ENCODE measurements at places on chromosomes 4 and X. TPM values are rescaled to one million over a fixed set of nuclear protein-coding genes. Genes with fewer than 3 reads are reported as not detected.
A peak's percentile ranks its signal among the peaks of the same experiment; 100 is the strongest.

DNAJB14 gene
- 63.3 TPM for polyA plus RNA-seq

ARMCX1 gene
- 1.0 TPM for polyA plus RNA-seq

KLB gene
- polyA plus RNA-seq: not detected

DOK7 gene
- polyA plus RNA-seq: not detected

CRMP1 gene
- 0.10 TPM for polyA plus RNA-seq

KANTR gene
- 1.6 TPM for polyA plus RNA-seq

PABPC1L2A gene
- not detected for polyA plus RNA-seq

CLCN5 gene
- polyA plus RNA-seq: 0.63 TPM

HERC3 gene
- 34.5 TPM for polyA plus RNA-seq

HTN3 gene
- polyA plus RNA-seq: not detected

CXCL1 gene
- not detected for polyA plus RNA-seq

EREG gene
- polyA plus RNA-seq: not detected

MYOZ2 gene
- not detected for polyA plus RNA-seq

- no peaks in the 10 kb centered on the region for H3K27me3 ChIP-seq
- no peak for DNase-seq
- H3K4me1 ChIP-seq: peaks cover 17% of the 10 kb centered on the region
- no peaks in the 10 kb centered on the region for H3K36me3 ChIP-seq
- no peak overlapping the region for H3K27ac ChIP-seq
Measured at GRCh38 chr4:2598511-2599303, 62.3 kb downstream of the FAM193A start.

DNA sequence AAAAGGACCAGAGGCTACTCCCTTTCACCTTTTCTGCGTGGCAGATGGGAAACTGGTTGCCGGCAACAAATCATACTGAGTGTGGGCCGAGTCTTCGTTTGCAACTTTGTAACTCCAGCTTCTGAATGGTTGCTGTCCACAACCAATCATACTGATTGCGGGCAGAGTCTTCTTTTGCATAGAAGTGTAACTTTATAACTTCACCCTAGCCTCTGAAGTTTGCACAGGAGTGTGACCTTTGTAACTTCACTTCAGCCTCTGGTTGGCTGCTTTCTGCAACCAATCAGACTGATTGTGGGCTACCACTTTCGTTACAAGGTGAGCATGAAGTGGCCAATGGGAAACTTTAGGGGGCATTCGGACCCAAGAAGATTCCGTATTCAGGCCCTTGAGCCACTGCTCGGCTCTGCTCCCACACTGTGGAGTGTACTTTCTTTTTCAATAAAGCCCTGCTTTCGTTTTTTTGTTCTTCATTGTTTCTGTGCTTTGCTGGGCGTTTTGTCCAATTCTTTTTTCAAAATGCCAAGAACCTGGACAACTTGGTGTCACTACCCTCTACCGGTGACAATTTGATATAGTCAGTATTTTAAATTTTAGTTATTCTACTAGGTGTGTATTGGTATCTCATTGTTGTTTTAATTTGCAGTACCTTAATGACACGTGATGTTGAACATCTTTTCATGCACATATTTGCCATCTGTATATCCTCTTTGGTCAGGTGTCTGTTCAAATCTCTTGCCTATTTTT is 9.0 kb upstream of the PAGE5 start:
- no peaks in the 10 kb centered on the region for H3K36me3 ChIP-seq
- DNase-seq: no peak
- no peaks in the 10 kb centered on the region for H3K27me3 ChIP-seq
- H3K4me1 ChIP-seq: no peaks in the 10 kb centered on the region

DNA sequence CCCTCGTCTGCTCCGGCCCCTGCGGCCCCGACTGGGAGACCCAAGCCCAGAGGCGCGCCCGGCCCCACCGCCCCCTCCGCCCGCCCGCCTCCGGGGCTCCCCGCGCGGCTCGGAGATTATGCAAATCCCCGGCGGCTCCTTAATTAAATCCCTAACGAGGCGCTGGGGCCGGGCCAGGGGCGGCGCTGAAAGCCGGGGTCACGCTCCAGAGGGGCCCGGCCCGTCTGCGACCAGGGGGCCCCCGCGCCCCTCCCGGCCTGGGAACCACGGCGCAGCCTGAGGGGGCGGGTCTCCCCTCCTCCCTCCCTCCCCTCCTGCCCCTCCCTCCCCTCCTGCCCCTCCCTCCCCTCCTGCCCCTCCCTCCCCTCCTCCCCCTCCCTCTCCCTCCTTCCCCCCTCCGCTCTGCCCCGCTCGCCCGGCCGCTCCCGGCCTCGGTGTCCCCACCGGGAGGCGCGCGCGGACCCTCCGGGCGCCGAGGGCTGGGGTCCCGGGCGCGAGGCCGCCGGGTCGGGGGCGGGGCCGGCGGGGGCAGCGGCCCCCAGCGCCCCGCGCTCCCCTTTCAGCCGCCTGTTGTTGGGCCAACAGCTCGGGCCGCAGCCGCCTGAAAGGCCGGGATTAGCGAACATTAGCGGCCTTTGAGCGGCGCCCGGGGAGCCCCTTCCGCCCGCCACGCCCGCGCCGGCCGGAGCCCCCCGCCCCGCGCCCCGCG is 25.9 kb upstream of the FGFR3 start:
- no peaks in the 10 kb centered on the region for H3K27me3 ChIP-seq
- no peaks in the 10 kb centered on the region for H3K36me3 ChIP-seq
- no peak for DNase-seq
- no peak overlapping the region for H3K27ac ChIP-seq
- no peaks in the 10 kb centered on the region for H3K4me1 ChIP-seq

- H3K36me3 ChIP-seq: no peaks in the 10 kb centered on the region
- H3K4me3 ChIP-seq: no peak overlapping the region
Measured at GRCh38 chr4:14254252-14254651, 626.7 kb upstream of the BOD1L1 start.

GRCh38 chr4:55345980-55346850 is at the start of gene SRD5A3:
Gene SRD5A3 (plus strand): TSS chr4:55346242. CDS start chr4:55346337, 95 bp downstream.
- H3K4me1 ChIP-seq: peaks cover 8% of the 10 kb centered on the region
- H3K36me3 ChIP-seq: no peaks in the 10 kb centered on the region
- peak within 1 kb of the TSS; percentile 74 for H3K4me3 ChIP-seq
- peak; percentile 76 for DNase-seq
- peak within 1 kb of the TSS; percentile 80 for H3K27ac ChIP-seq

- no peaks in the 10 kb centered on the region for H3K4me1 ChIP-seq
- no peak overlapping the region for H3K27ac ChIP-seq
- H3K27me3 ChIP-seq: no peaks in the 10 kb centered on the region
- H3K36me3 ChIP-seq: no peaks in the 10 kb centered on the region
- H3K4me3 ChIP-seq: no peak overlapping the region
Measured at GRCh38 chr4:99117876-99118693, 26.0 kb downstream of the ADH4 start.

DNA sequence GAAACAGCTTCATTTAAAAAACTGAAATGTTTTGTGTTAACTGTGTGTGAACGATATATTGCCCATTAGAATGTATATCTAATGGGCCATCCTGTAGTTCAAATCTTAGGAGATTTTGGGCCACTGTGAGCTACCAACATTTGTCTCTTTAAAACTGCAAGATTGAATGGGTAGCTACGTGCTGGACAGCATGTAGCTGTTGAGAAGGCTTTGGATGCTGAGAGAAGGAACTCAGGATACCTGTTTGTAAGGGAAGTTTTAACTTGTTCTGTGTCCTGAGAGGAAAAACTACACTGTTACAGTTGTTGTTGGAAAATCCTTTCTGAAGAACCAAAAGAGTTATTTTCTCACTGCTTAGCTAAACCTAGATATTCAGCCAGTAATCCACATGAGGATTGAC is 45.9 kb downstream of the PDLIM5 start:
- H3K4me1 ChIP-seq: no peaks in the 10 kb centered on the region
- no peaks in the 10 kb centered on the region for H3K27me3 ChIP-seq
- H3K27ac ChIP-seq: no peak overlapping the region
- DNase-seq: no peak

DNA sequence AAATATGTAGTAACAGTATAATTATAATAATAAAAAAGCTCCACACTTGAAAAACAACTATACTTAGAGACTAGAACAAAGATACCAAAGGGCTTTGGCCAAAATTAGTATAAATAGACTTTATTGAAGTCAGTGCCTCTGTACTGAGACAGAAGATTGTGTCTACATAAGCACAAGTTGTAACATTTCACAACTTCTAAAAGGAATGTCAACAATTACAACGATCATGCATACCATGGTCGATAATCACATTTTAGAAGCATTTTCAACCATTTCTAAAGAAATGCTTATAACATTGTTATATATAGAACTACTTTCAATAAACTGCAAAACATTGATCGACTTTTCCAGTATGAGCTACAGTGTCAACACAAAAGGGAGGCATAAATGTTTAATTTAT is 57.0 kb downstream of the DHX15 start:
- H3K4me1 ChIP-seq: no peaks in the 10 kb centered on the region
- H3K27ac ChIP-seq: no peak overlapping the region
- no peak overlapping the region for H3K4me3 ChIP-seq

- no peaks in the 10 kb centered on the region for H3K36me3 ChIP-seq
- no peaks in the 10 kb centered on the region for H3K27me3 ChIP-seq
- H3K4me1 ChIP-seq: no peaks in the 10 kb centered on the region
- H3K4me3 ChIP-seq: no peak overlapping the region
- no peak overlapping the region for H3K27ac ChIP-seq
- no peak for DNase-seq
Measured at GRCh38 chrX:40368611-40369061, 212.1 kb upstream of the ATP6AP2 start.

DNA sequence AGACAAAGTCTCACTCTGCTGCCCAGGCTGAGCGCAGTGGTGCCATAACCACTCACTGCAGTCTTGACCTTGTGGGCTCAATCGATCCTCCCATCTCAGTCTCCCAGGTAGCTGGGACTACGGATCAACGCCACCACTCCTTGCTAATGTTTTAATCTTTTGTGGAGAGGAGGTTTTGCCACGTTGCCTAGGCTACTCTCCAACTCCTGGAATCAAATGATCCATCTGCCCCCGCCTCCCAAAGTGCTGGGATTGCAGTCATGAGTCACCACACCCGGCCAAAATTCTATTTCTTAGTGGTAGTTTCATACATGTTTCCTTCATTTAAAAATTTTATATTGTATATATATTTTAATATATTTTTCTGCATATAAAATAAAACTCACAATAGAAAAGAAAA is 125.8 kb upstream of the CLNK start:
- no peaks in the 10 kb centered on the region for H3K27me3 ChIP-seq
- H3K4me1 ChIP-seq: no peaks in the 10 kb centered on the region
- H3K27ac ChIP-seq: no peak overlapping the region
- no peak for DNase-seq
- H3K4me3 ChIP-seq: no peak overlapping the region

DNA sequence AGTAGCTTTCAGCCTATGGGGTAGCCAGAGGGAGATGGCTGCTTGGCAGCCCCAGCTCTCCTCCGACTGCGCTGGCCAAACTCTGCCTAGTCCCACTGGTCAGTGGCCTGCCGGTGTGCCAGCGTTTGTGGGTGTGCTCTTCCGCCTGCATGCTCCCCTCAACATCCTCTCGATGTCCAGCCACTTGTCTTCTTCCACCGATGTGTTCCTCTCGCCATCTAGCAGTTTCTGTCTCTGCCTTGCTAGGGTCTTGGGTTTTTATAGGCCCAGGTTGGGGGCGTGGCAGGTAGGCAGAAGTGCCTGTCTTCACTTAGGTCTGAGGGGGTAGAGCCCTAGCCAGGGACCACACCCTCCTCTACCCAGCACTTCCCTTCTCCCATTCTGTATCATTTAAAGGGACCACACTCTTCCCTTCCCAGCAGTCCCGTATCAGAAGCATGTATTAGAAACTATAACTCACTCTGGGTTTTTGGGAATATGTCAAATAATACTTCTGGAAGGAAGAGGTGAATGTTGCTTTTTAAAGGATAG is 124.4 kb downstream of the KDM6A start:
- no peak for DNase-seq
- peaks cover 23% of the 10 kb centered on the region for H3K4me1 ChIP-seq
- H3K36me3 ChIP-seq: no peaks in the 10 kb centered on the region
- H3K27ac ChIP-seq: no peak overlapping the region
- H3K27me3 ChIP-seq: no peaks in the 10 kb centered on the region
- H3K4me3 ChIP-seq: no peak overlapping the region

GRCh38 chrX:11427453-11428071 is 134.3 kb downstream of the AMELX start:
- H3K4me1 ChIP-seq: no peaks in the 10 kb centered on the region
- peak overlapping the region; percentile 73 for H3K27ac ChIP-seq
- H3K36me3 ChIP-seq: no peaks in the 10 kb centered on the region

- H3K27me3 ChIP-seq: no peaks in the 10 kb centered on the region
- DNase-seq: no peak
- no peak overlapping the region for H3K4me3 ChIP-seq
- no peaks in the 10 kb centered on the region for H3K36me3 ChIP-seq
- H3K4me1 ChIP-seq: no peaks in the 10 kb centered on the region
Measured at GRCh38 chrX:64437665-64438064, 42.4 kb upstream of the MTMR8 start.

DNA sequence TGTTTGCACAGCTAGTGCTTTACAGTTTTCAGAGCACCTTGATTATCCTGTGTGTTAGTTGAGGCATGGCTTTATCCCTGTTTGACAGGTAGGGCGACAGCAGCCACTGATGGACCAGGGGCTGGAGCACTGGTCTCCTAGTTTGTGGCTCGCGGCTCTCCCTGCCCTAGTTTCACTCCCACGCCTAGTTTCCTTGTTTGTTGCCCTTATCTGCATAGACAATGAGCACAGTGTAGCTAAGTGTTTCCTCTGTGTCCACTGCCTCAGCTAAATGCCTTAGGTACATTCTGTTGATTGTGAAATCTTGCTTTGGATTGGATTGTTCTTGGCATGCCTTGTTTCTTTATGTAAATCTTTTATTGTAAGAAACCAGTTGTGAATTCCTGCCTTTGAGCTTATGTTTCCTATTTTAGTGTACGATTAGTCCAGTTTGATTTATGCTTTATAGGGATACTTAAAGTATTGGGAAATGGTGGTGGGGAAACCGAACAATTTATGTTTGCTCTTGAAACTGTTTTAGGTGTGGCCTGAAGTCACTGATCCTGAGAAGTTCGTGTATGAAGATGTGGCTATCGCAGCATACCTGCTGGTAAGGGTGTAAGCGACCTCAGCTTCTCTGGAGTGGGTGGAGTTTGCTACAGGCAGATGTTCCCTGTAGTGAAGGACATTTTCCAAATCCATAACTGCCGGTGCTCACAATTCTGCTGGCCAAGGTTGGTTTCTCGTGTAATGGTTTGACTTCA is 11.0 kb downstream of the TRMT44 start:
- no peak for DNase-seq
- no peak overlapping the region for H3K27ac ChIP-seq
- no peak overlapping the region for H3K4me3 ChIP-seq
- H3K4me1 ChIP-seq: no peaks in the 10 kb centered on the region

- H3K27me3 ChIP-seq: no peaks in the 10 kb centered on the region
- no peaks in the 10 kb centered on the region for H3K36me3 ChIP-seq
- no peak overlapping the region for H3K4me3 ChIP-seq
Measured at GRCh38 chr4:20196476-20196875, 55.2 kb upstream of the SLIT2 start.

- no peaks in the 10 kb centered on the region for H3K4me1 ChIP-seq
- H3K4me3 ChIP-seq: no peak overlapping the region
- DNase-seq: no peak
- H3K36me3 ChIP-seq: no peaks in the 10 kb centered on the region
- no peaks in the 10 kb centered on the region for H3K27me3 ChIP-seq
- no peak overlapping the region for H3K27ac ChIP-seq
Measured at GRCh38 chr4:123833171-123833643, 436.6 kb downstream of the SPRY1 start.

GRCh38 chr4:144709793-144710525 is 64.0 kb downstream of the HHIP start:
- H3K27ac ChIP-seq: no peak overlapping the region
- H3K36me3 ChIP-seq: no peaks in the 10 kb centered on the region
- no peaks in the 10 kb centered on the region for H3K27me3 ChIP-seq
- no peak for DNase-seq
- H3K4me3 ChIP-seq: no peak overlapping the region

Measured in CD8-positive, alpha-beta memory T cell (primary cell).